NCI-H460 (cell line): ENCODE measurements at places on chromosomes 4 and X.

DNA sequence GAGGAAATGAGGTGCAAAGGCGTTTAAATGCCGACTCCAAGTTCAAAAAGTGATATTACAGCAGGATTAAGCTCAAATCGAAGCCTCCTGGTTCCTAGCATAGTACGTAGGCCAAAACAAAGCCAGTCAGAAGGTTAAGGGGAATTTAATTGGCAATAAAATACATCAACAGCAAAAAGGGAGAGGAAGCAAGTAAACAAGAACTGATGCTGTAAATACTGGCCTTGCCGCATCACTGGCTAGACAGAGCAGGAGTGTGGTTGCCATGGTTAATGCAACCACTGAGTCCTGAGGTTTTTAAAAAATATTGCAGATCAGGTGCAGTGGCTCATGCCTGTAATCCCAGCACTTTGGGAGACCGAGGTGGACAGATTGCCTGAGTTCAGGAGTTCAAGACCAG lies 63.2 kb upstream of the FBXW7 start:
- no peak for DNase-seq

DNA sequence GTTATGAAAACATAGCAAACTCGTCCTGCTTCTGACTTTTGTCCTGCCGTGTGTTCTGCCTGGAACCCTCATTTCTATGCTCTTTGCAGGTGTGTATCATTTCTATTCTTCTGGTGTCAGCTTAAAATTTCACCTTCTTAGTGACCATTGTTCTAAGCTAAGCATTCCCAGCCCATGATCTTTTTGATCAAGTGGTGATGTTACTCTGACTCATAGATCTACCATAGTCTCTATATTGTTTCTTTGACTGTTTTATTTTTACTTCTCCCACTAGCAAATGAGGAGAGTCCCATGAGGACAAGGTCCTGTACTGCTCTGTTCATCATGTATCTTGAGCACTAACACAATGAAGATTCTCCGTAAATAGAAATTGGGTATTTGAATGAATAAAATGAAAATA lies 14.1 kb upstream of the CXCL6 start:
- no peak for DNase-seq

GRCh38 chr4:36385951-36386571 lies 104.6 kb downstream of the DTHD1 start:
- DNase-seq = no peak

GRCh38 chr4:133969202-133969848 lies 232.3 kb downstream of the PABPC4L start:
- no peak for DNase-seq

GRCh38 chrX:28910487-28910886 lies 323.2 kb downstream of the IL1RAPL1 start:
- DNase-seq = no peak

GRCh38 chrX:97527725-97528124 lies 644.0 kb downstream of the RPA4 start:
- no peak for DNase-seq

DNA sequence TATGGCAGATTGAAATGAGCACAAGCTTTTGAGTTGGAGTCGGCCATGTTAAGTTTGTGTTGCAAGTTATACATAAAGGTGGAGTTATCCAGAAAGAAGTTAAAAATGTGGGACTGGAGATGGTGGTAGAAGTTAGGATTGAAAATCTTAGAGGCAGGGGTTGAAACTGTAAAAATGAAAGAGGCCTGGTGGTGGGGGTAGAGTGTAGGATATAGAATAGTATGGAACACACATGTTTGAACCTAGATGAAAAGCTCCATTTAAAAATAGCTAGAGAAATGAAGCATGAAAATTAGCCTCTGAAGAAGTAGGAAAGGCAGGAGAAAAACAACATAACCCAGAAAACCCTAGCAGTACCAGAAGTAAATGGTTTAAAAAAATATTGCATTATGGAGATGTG lies 131.8 kb upstream of the ENPEP start:
- DNase-seq = peak; percentile 36

DNA sequence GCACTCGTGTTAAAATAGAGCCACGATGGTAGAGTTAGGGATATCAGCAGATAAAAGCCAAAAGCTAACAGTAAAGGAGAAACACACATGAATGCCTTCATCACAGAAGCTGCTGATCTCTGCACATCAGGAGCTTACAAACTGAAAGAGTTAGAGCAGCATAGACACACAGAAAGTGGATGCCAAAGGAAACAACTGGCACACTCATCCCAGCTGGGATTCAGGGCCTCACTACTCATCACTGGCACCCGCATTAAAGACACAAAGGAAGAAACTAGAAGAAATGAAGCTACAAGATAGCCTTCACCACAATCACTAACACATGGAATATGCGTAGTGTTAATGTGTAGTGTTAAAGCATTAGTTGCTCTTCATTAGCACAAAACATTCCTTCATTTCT lies 156.4 kb upstream of the TBL1X start:
- no peak for DNase-seq

DNA sequence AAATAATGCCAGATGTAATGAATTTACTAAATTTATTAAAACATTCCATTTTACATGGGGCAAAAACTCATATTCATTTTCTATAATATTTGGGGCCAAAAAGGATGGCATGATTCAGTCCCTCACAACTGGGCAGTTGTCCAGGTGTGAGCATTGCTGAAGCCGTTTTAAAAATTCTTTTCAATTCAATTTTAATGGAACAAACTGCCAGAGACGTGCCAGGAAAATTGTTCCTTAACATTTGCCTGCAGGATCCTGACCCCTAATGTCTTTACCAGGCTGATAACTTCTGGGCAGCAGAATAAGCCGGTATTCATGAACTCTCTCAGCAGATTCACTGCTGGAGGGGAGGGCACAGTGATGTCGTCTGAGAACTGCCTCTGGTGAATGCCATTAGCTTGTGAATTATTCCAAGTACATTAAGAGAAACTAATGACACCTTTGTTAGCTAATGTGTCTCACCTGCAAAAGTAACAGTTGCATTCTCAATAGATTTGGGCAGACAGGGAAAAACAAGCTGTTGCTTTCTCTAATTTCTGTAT lies 1445.1 kb upstream of the TENM3 start:
- DNase-seq = no peak

GRCh38 chr4:20253735-20254409 lies 2.2 kb downstream of the SLIT2 start:
- no peak for DNase-seq

DNA sequence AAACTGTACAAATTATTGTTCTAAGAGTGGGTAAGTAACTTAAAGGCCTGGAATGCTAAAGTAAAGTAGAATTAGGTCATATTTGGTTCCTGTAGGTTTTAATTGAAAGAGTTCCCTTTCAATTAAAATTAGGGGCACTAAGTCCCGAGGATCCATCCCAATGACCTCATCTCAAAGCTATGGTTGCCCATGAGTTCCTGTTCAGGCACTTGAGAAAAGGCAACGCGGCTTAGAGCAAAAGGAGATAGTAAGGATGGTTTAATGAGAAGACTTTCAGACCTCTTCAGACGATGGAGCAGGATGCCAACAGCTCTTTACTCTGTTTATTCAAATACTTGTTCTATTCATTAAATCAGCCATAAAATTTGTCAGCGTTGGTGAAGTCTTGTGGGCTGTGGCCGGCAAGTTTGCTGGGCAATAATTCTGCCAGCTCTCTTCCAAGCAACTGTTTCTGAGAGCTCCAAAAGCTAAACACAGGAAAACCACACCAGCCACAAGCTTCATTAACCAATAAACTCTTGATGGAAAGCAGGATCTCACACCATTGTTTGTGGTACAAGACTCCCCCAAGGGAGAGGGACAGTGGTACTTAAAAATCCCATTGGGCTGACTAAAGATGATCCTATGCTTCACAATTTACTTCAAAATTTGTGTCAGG lies 167.4 kb downstream of the COL4A6 start:
- peak; percentile 32 for DNase-seq

DNA sequence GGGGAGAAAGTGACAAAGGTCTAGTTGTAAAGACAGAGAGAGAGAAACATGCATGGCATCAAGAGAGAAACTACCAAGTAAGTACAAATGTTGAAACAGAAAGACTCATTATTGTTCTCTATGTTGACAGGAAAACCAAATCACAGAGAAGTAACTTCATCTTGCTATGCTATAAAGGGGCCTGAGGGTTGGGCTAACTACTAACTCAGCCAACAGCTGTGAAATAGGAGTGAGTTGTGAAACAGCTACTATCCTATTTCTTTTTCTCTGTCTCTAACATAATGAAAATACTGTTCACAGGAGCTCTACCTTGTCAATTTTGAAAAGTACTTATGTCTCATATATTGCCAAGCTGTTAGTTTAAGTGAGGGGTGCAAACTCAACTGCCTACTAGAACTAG lies 65.0 kb downstream of the MTMR8 start:
- DNase-seq = no peak

DNA sequence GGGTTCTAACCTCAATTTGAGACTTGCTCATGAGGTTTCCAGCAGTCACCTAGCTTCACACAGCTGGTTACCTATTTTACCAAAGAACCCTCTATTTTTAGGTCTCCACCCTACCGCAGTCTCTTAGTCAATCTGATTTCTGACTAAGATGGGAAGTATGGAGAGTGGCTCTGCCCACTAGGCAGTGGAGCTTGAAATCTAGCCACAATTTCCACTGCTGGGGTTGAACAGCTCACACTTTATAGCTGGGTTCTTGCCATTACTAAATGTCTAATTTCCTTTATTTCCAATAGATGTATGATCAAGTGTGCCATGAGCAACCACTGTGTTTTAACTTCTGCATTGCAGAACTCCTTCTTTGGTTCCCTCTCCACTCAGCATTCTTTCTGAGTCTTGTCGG lies 43.1 kb downstream of the GASK1B start:
- no peak for DNase-seq

GRCh38 chr4:98930311-98930865 lies 1.5 kb upstream of the EIF4E start:
- DNase-seq = no peak

DNA sequence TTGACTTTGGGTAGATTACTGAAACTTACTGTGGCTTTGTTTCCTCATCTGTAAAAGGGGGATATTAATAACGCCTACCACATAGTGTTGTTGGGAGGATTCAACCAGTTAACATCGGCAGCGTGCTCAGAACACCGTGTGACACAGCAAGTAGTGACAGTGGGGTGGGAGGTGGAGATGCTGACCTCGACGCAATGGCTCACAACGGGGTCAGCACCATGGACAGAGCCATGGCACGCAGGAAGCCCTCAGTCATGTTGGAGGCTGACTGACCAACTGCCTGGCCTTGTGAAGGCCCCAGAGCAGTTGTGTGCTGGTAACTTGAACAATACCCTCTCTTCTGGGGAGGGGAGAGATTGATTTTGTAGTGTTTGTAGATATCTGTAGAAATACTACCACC lies 93.2 kb downstream of the WFS1 start:
- no peak for DNase-seq

DNA sequence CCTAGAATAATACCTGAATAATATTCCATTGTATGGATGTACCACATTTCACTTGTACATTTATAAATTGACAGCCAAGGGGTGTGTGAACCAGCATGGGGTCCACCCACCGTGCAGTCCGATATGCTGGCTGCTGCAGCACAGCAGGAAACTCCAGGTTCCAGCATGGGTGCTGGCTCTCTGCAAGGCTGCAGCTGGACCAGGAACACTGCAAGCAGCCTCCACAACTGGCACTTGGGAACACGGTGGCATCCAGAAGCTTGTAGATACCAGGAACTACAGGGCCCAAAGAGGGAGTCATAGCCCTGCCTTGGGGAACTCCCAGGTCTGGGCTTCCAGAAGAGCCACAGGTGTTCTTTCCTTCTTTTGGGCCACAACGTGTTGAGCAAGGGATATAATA lies 91.2 kb downstream of the NXF2 start:
- DNase-seq = no peak

DNA sequence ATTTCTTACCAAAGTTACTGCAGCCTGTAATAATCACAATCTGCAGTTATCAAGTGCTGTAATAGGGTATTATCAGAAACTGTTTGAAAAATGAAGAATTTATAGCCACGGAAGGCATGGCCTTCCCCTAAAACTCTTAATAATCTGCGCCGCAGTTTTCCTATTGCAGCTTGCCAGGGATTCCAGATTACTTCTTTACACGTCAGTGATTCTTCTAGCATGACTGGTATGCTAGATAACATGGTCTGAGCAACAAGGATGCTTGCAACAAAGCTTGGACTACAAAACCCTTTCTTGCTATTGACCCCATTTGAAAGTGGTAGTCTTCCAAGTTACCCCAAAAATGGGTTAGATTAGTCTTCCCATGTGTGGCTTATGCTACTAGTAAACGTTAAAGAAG lies 47.2 kb upstream of the GK2 start:
- DNase-seq = no peak

- no peak for DNase-seq
Observed at GRCh38 chr4:86549163-86549788, 44.8 kb upstream of the PTPN13 start.

GRCh38 chr4:153293742-153294057 lies 50.8 kb upstream of the MND1 start:
- DNase-seq = no peak

DNA sequence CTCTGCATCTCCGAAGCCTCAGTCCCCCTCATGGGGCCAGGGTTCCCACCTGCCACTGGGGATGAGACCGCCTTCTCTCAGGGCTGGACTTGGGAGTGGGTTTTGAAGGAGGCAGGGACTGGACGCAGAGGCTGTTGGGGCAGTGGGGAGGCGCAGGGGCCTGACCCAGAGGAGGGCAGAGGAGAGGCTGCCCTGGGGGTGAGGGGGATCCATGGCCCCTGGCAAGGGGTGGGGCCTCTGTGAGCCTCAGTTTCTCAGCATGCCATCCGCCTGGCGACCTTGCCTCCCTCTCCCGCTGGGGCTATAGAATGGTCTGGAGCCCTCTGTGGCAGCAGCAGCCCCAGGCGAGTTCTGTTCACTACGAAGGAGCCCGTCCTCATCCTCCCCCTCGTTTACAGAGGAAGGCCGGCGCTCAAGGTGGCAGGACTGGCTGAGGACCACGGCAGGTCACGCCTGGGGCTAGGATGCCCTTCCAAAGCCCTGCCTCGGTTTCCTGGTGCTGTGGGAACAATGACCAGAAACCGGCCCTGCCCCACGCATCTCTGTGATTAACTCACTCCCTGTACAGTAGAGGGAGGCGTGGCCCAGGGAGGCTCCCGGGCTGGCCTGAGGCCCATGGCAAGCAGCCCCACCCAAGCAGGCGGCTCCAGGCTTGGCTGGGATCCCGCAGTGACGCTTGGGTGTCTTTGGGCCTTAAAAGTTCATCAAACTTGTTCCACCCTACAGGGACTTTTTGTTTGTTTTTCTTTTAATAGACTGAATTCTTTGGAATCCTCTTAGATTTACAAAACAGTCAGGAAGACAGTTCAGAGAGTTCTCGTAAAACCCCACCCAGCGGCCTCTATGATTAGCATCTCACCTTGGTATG lies 16.0 kb upstream of the SH3TC1 start:
- DNase-seq = peak; percentile 63
